ENCODE measurements at places on chromosomes 1 and 21. TPM values are rescaled to one million over a fixed set of nuclear protein-coding genes. Genes with fewer than 3 reads are reported as not detected.

GRCh38 chr1:230011333-230012092 lies 55.5 kb upstream of the GALNT2 start:
- no peak for DNase-seq

- no peak for DNase-seq
Measured at GRCh38 chr21:31158789-31159581, 120.7 kb upstream of the KRTAP19-8 start.

DNA sequence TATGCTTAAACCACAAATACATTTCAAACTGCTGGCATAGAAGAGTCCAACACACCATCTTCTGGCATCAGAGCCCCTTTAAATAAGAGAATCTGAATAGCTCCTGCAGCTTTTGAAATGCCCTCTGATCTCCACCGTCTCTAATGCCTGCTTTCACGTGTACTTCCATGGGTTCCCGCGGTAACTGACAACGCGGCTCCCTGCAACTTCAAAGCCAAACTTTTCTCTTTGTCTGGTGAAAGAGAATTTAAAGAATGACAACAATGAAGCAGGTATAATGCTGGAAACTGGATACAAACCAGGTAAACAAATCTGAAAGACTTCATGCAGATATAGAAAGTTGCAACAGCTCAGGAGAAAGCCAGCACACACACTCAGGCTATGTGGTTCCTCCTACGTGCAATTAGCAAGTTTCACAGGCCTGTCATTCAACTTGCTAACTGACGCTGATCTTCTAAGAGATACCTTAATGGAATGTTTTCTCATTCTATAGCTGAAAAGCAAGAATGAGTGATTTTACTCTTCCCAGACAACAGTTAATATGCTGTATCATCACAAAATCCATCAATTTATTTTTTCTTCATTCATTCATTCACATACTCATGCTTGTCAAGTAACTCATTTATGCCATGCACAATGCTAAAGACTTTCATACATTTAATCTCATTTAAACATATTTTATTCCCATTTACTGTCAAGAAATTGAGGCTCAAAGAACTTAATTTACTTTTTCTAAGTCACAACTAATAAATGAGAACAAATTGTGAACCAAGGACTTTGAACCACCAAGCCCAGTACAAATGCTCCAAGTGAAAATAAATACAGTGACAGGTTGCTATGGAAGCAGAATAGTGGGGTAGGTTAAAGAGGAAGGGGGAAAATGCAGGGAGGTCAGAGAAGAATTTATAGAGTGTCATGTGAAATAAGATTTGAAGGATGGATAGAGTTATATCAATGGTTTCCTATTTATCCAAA lies 202.7 kb upstream of the SNX7 start:
- no peak for DNase-seq

GRCh38 chr1:179818260-179818659 lies 59.3 kb downstream of the TOR1AIP2 start:
- DNase-seq: no peak

DNA sequence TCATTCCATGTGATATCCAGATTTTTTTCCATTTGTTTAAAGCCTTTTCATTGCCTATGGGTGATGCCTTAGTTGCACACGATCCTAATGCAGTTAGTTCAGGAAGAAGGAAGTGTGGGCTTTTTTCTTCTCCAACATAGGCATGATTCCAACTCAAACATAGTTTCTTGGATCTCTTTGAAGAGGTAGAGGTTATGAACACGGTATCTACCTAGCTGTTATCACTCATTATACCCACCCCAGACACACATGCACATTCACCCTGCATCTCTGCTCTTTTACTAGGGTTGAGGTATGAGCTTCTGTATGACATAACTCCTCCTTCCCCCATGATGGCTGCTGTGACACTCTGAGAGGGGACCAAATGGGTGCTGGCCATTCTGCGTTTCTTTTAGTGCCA lies 122.1 kb upstream of the ZNF648 start:
- DNase-seq: no peak

GRCh38 chr21:43854773-43855633 lies 10.0 kb upstream of the AGPAT3 start:
- no peak for DNase-seq

DNA sequence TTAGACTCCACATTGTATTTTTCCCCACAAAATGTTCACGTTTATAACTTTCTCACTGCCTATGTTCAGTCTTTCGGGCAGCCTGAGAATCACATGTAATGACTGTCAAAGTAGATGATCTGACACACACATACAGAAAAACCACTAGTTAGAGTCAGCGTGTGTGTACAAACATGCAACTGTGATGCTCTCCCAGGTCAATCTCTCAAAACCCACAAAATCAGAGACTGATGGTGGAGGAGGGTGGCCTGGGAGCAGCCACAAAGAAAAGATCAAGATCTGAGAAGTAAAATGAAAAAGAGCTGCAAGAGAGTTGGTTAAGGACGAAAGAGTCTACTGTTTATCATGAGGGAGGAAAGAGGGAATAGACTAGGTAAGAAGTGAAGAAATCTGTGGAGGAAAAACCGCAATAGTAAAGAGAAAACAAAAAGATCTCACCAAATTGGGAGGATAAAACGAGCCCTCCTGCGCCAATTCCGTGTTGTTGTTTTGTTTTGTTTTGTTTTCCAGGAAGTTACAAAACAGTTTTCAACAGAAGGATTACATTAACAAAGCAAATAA lies 2.3 kb downstream of the EGLN1 start:
- DNase-seq: no peak

GRCh38 chr1:40385437-40386358 lies 12.2 kb downstream of the SMAP2 start:
- DNase-seq: no peak

DNA sequence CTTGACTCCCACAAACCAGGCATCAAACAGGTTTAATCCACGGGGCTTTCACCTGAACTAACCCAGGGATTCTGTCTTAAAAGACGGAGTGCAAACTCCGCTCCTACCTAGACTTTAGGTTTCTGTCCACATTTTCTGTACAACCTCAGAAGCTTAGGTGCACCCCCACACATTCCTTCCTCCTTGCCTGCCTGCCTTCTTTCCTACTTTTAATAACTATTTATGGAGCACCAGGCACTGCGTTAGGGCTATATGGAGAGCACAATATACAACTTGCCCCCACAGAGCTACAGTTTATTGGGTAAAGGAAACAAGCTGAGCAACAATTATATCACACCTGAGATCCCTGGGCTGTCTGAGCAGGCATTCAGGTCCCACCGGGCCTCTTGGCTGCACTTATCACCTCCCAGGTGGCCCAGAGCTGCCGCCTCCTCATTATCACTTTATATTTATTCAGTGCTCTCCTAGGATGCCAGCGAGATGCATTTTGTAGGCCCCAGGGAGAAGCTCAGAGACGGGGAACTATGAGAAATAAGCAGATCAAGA lies 64.1 kb downstream of the DNTTIP2 start:
- DNase-seq: no peak

- DNase-seq: peak; percentile 30
Measured at GRCh38 chr1:229408458-229409037, 25.3 kb downstream of the ACTA1 start.

GRCh38 chr1:183983371-183984105 lies 54.0 kb downstream of the COLGALT2 start:
- DNase-seq: peak; percentile 24

DNA sequence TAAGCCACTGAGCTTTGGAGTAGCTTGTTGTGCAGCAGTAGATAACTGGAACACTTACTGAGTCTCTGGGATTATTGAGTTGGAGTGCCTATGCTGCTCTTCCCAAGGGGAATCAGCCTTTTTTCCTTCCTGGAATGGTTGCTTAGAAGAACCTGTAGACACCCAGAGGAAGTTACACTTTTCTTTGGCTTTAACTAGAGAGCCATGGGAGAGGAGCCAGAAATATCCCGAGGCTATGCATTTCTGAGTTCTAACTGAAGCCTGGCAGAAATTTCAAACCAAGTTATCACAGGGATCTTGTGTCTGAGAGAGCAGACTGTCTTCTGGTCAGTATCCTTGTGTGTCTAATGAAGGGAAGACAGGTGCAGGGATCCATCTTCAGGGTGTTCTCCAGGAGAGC lies 28.3 kb downstream of the LAMC1 start:
- DNase-seq: no peak

DNA sequence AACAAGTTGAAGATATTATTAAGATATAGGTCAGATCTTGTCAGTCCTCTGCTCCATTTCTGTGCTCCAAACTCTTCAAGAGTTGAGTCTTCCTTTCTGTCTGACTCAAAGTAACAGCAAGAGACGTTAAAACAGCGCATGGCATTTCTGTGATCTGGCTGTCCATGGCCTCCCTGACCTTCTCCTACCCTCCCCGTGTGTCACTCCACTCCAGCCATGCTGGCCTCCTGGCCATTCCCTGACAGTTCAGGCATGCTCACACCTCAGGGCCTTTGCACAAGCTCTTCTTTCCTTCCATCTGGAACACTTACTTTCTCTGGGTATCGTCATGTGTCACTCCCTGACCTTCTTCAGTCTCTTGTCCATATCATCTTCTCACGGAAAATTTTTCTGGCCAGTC lies 229.0 kb downstream of the CENPF start:
- DNase-seq: no peak

DNA sequence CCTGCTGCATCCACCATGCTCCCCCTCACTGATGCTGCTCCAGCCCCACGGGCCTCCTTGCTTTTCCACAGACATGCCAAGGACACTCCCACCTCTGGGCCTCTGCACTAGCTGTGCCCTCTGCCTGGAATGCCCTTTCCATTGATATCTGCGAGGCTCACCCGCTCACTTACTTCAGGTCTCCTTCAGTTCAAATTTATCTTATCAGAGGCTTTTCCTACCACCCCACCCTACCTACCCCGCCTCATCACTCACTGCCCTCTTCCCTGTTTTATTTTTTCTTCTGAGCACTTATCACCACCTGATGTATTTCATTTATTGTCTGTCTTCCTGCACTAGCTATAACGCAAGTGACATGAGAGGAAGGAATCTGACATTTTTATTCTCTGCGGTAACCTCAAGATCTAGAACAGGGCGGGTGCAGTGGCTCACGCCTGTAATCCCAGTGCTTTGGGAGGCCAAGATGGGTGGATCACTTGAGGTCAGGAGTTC lies 7.0 kb downstream of the HSPG2 start:
- no peak for DNase-seq

DNA sequence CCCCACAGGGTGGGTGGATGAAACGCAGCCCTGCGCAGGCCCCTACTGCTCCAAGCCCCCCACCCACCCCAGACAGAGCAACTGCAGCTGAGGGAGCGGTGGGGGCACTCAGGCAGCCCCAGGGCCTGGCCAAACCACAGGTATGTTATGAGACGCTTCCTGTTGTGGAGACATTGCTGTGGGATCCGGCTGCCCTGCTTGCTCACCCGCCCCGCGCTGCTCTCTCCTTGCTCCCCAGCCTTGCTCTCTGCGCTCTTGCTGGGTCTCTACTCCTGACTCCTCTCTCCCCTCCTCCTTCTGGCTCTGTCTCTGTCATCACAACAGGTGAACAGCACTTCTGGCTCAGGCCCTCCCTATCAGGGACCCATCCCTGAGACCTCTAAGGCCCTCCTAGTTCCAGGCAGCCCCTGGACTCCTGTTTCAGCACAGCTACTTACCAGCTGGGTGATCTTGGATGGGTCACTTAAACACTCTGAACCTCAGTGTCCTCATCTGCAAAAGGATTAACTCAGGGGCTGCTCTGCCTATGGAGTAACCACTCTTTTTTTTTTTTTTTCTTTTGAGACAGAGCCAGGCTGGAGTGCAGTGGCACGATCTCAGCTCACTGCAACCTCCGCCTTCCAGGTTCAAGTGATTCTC lies 15.9 kb downstream of the COL8A2 start:
- no peak for DNase-seq

DNA sequence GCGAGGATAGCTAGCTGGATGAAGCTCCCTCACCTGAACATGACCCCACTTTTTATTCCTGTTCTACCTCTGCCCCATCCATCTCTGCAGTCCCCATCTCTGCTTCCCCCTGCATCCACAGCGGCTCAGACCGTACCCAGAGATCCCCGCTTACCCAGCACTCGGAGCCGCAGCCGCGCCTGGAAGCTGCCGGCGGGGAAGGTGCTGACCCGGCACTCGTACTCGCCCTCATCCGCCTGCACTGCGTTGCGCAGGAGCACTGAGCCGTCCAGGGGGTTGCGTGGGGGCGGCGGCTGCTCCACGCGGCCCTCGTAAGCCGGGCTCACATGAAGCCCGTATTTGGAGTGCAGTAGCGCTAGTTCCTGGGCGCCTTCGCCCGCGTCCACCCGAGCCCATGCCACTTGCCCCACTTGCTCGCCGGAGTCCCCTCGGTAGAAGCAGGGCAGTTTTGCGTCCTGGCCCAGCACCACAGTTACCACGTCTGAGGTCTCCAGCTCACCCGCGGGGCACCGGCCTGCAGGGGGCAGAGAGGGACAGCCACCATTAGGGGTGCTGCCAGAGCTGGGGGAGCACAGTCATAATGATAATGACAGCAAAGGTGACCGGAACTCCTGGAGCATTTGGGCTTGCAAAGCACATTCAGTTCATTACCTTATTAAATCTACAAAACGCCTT lies 9.8 kb downstream of the NECTIN4 start:
- no peak for DNase-seq

DNA sequence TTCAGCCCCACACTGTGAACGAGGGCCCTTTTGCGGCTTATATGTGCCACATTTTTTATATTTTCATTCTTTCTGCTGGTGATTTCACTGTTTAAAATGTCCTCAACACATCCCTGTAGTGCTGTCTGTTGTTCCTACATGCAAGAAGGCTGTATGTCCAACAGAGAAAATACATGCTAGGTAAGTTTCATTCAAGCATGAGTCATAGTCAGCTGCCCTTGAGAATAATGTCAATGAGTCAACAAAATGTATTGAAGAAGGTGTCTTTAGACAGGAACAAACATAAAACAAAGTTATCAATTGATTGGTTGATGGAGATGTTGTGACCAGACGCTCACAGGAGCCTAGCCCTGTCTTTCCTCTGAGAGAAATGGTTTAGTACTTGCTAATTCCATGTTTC lies 553.4 kb downstream of the PLPP3 start:
- DNase-seq: no peak

- no peak for DNase-seq
Measured at GRCh38 chr1:156897078-156897825, 3.7 kb downstream of the PEAR1 start.

DNA sequence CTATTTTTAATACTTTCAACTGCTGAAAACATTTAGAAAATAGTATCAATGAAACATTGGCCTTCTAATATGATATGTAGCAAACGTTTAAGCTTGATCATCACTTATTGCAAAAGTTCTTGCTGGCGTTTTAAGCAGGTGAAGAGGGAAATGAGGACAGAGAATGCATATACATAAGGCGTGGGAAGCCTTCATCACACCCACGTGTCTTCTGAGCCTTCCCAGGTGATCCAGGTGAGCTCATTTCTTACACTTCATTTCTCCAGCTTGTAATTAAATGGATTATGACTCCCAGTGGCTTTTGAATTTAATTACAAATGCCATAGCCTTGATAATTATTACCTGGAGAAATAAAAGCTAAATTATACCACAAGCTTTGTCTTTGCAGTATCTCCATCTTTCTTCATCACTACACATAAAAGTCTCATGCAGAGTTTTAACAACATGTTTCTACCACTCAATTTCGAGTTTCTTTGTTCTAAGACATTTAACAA lies 1973.8 kb downstream of the MRPL39 start:
- DNase-seq: no peak

The LRRC53 gene
- not detected for total RNA-seq

The CFHR2 gene
- total RNA-seq: not detected

The RUNX3 gene
- total RNA-seq: 0.15 TPM

The SLC1A7 gene
- total RNA-seq: 0.46 TPM

The CHI3L2 gene
- total RNA-seq: 2.4 TPM

The MYCL gene
- 1.3 TPM for total RNA-seq

The AKR7A2 gene
- 43.1 TPM for total RNA-seq

The CHI3L1 gene
- total RNA-seq: 0.39 TPM

The NCF2 gene
- total RNA-seq: 4.6 TPM

The LCE1F gene
- not detected for total RNA-seq

The RAB29 gene
- 20.2 TPM for total RNA-seq
